Stimulated activated CD8-positive, alpha-beta memory T cell treated with anti-CD3 and anti-CD28 coated beads, Interleukin-15, amount 100 ng/mL, for 24 hours (primary cell): ENCODE measurements at places on chromosomes 7 and 10.

DNA sequence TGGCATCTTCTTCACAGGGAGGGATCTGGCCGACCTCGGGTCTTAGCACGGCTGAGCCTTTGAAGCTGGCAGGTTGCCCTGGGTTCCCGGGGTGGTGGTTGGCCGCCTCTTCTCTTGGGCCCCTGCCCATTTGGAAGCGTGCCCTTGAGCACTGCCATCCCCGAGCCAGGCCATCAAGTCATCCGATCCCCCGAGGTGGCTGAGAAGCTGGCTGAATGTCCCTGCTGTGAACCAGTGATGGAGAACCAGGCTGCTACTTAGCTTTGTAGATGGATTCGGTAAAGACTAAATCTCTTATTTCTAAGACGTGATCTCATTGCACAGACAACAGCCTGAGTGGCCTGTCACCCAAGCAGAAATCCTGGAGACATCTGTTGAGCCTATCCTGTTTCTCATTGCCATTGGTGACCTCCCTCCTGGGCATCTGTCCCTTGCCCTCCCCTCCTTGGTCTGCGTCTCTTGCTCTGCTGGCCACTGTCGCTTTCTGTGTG lies 74.3 kb downstream of the GRK5 start:
- no peak for DNase-seq

DNA sequence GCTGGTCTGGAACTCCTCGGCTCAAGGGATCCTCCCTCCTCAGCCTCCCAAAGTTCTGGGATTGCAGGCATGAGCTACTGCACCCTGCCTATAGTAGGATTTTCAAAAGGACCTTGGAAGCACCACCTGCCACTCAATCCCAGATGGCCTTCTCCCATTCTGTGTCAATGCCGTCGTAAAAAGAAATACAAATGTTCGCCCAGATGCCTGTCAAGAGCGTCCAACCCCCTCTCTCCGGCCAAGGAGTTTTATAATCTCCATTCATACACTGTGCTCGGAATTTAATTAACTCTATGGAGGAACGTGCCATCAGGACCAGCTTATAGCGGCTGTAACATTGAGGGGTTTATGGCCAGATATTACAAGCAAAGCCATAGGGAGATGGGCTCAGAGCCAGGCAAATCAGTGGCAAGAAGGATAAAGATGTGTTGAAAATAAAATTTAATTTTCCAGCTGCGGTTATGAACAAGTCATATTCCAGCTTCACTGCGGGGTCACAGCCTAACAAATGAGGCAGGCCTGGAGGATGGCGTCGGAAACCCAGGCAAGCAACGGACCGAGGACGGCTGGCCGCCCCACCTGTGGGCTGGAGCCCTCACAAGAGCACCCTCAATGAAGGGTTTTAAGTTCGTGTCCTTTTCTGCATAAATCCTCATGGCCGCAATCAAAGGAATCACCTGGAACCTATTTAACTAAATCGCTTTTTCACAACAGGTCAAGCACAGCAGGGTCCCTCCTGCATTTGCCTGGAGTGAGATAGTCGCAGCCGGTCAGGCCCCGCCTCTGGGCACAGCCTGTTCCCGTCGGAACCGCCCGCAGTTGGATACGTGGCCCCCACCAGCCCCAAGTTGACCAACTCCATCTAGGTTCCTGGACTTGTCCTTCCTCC lies 374.5 kb upstream of the FOXK1 start:
- DNase-seq = no peak

- DNase-seq = no peak
Observed at GRCh38 chr10:123380491-123381085, 226.4 kb downstream of the BUB3 start.

DNA sequence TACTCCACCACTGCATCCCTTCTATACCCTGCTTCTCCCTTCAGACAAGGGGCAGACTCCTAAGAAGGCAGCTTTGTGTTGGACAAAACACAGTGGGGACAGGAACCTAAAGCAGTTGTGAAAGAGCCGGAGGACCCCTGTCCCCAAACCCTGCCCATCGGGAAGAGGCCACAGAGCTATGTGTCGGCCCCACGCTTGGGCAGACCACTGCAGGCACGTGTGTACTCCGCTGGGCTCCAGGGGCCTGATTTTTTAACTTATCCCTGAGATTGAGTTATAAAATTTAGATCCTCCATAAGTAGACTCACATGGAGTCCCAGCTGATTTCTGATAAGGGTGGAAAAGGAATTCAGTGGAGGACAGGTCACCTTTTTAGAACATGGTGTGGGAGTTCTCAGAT lies 310.5 kb downstream of the ADARB2 start:
- DNase-seq = no peak

DNA sequence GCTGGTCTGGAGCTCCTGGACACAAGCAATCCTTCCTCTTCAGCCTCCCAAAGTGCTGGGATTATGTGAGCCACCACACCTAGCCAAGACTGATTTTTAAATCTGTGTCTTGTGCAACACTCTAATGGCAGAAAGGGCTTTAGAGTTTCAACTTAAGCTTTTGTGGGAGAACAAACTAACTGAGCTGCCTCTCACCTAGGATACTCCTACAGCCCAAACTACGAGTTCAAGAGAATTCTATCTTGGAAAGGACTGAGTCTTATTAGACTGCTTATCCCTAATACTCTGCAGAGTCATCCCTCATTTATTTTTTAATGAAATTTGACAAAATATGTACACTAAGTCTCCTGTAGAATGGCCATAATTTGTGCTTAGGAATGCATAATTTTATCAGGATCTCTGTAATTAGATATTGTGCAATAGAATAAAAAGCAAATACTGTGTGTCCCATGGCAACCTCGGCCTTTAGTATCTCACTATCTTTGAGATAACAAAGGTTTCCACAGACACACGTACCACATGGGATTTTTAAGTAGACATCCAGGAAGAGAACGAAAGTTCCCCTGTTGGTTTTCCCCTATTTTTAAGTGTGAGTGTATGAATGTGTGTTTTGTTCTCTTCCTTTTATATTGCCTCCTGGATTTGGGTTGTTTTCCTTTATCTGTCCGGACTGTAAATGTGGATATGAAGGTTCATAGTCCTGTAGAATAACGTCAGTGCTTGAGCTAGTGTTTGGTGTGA lies 199.4 kb upstream of the TCF7L2 start:
- DNase-seq = no peak

- DNase-seq = no peak
Observed at GRCh38 chr7:18213652-18214051, 186.0 kb upstream of the PRPS1L1 start.

DNA sequence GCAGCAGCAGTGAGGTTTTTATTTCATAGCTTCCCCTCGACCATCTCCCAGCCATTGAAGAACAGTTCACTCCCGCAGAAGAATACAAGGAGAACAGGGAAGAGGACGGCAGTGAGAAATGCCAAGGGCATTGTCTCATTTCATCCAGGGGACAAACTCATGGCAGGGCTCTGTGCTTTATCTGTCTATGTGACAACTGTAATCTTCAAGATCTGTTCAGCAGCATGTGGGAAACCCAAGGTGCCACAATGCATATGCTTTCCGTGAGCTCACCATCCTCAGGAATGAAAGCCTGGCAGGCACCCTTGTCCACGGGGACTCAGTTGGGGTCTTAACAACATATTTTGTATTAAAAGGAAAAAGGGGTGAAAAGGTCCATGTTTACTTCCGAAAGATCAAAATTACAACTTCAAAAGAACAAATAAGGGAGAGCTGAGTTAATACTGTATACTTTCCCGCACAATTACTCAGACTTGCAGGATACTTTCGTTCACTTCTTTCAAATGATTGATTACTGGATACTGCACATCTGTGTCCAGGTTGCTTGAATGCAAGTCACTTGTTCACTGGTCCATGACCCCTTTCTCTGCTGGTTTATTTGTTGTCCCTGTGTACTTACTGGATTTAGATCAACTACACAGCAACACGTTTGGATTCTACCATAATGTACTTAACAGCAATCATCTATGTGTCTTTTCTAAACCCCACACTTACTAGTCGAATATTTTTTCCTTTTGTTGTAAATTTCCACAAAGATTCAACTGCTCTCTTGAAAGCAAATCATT lies 90.1 kb upstream of the ATP6V0A4 start:
- DNase-seq = no peak

DNA sequence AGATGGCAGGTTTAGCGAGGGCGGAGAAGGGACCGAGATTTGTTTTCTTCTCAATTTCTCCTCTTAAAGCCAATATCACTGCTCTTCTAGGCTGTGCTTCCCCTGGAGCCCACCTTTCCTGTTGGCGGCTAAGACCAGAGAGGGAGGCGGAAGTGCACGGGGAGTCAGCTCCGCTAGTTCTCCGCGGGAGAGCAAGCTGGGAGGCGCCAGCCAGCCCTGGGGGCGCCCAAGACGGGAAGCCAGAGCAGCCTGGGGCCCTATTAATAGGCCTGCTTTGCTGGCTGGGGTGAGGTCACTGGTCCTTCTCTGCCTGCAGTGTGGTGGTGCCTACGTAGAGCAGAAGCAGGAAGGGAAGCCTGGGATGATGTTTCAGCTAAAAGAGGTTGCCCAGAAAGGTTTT lies 61.6 kb downstream of the LSM5 start:
- no peak for DNase-seq

GRCh38 chr7:159078911-159079270 lies 65.8 kb downstream of the VIPR2 start:
- no peak for DNase-seq

DNA sequence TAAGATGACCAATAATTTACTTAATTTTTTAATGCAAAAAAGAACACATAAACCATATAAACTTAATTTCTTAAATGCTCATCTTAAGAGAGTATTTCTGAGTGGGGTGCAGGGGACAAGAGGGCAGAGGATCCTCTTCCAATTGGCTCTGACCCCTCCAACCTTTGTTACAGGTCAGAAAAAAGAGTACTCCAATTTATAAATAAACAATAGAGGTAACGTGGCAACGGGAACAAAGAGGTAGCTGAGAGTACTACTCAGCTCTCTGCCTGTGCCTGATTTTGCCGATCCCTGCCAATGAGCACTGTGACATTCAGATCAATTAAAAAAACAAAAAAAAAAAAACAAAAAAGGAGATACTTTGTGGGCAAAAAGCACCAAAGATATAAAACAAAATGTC lies 307.9 kb downstream of the PARD3 start:
- DNase-seq = no peak

GRCh38 chr7:143514487-143514886 lies 36.8 kb downstream of the TAS2R41 start:
- no peak for DNase-seq

DNA sequence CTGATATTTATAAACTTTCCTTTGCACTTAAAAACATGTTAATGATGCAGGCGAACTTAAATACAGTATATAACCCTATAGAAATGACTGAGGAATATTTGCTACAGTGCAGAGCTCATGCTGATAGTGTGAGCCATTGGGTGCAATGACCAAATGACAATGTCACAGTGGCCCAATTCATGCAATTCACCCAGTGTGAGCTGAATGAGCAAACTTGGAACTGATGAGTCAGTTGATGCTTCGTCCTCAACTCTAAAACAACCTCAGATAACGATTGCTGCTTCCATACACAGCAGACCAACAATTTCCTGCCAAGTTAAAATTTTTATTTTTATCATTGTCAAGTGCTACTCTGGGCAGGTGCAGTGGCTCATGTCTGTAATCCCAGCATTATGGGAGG lies 12.1 kb upstream of the ZC3HAV1L start:
- no peak for DNase-seq

- no peak for DNase-seq
Observed at GRCh38 chr7:60706-61105, 131.7 kb upstream of the FAM20C start.

DNA sequence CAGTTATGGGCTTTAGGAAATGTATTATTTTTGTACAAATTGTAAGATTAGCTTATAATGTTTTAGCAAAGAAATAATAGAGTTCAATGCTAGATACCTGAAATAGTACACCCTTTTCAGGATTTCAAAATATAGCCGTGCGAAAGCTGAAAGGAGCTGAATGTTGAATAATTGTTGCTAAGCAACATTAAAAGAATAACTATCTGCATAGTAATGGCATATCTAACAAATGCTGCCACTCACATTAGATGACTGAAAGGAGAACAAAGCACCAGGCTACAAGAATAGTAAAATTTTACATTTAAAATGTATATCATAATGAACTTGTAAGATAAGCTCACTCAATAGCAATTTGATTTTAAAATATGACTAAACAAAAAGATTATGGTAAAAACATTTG lies 82.5 kb downstream of the SDHAF3 start:
- no peak for DNase-seq

GRCh38 chr10:12984165-12984747 lies 17.3 kb downstream of the CCDC3 start:
- DNase-seq = no peak

DNA sequence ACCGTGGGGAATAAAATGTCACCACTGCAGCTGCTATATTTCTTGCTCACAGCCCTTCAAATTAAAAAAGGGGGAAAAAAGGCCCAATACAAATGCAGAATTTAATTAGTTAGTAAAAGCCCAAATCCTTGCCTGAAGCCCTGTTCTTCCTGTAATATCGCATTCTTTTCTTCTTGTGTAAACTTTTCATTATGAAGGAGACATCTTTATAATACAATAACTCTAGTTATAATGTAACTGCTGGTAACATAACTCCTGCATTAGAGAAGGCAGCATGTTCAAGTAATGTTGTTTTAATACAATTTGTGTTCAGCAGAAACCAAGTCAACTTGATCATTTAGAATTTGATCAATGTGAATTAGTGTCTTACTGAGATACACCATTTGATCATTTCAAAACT lies 250.9 kb downstream of the CHCHD3 start:
- DNase-seq = no peak

DNA sequence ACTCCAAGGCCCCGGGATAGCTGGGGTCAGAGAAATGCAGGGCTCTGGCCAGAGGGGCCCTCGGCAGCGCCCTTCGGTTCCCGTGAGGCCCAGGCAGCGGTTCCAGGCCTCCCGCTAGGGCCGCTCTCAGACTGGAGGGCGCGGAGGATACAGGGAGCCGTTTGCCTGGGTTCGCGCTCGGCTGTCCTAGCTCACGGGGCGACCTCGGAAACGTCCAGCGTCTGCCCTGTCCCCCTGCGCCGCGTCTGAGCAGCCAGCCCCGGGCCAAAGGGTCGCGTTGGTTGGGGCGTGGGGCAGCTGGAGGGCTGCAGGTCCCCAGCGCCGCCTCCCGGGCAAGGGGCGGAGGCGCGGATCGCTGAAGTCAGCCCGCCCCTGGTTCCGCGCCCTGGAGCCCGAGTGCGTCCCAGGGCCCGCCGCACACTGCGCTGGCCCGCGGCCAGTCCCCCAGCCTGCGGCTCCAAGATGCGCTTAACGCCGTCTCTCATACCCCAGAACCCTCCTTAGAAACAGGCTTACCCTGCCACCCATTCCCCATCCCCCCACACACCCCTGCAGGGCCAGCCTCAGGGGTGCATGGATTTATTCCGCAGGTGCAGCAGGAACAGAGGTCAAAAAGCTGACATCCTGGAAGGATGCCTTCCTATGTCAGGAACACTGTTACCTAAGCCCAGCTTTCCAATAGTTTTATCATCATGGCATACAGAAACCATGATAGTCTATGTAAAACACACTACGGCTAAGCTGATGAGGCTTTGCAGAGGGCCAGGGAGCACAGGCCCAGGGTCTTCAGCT lies 22.1 kb upstream of the OPN4 start:
- no peak for DNase-seq

- no peak for DNase-seq
Observed at GRCh38 chr7:106102387-106102966, 9.6 kb downstream of the SYPL1 start.

GRCh38 chr7:150738591-150739001 lies 1.4 kb downstream of the GIMAP5 start:
- no peak for DNase-seq
